ENCODE measurements at places on chromosomes 3 and 15. TPM values are rescaled to one million over a fixed set of nuclear protein-coding genes. Genes with fewer than 3 reads are reported as not detected.

The ROPN1 gene
- total RNA-seq: 0.14 TPM

GRCh38 chr3:2568156-2568555, 469.5 kb downstream of the CNTN4 start:
- no peak for DNase-seq

DNA sequence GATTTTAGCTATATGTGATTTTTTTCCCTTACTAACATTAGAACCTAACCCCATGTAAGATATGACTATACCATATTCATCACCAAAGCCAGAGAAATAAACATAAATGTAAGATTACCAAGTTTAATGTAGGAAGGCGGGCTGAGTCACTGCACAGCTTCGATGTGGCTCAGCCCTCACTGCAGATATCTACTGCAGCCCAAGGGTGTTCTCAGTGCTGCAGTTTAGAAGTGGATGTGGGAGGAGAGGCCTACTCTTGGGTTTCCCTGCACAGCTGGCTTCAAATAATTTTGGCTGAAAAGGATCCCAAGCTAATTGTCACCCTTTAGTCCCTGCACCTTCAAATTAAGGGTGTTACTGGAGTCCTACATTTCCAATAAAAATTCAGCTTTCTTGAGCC, 9.3 kb downstream of the ARPP19 start:
- DNase-seq: no peak

DNA sequence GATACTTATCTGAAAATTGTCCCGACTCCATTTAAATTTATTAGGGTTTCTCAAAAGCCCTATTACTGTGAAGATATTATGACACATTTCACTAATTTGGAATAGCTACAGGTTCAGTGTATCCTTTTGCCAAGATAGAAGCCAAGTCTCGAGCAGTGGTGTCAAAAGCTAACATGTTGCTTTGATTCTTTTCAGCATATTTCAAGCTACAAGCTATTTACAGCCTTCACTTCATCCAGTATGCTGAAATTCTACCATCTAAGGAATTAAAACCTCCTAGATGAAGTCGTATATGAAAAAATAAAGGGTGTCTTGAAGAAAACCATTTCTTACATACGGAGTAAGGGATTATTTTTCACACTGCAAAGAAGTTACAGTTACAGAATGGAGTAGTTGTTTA, 31.2 kb upstream of the ADAMTS9 start:
- no peak for DNase-seq

DNA sequence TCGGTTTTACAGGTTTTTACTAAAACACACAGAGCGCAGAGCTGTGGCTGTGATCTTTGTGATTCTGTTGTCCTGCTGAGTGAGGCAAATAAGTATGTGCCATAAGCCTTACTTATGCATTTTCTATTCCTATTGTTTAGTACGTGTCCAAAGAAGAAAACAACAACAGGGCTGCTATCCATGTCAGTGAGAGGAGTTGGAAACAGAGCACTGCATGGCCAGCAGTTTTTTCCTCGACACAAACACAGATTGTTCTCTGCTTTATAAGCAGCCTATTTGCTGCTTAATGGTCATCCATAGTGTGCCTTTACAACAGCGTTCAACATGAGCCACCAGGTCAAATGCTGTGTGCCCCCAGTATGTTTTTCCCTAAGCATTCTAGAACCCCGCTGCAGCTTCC, 79.8 kb downstream of the SHQ1 start:
- DNase-seq: no peak

DNA sequence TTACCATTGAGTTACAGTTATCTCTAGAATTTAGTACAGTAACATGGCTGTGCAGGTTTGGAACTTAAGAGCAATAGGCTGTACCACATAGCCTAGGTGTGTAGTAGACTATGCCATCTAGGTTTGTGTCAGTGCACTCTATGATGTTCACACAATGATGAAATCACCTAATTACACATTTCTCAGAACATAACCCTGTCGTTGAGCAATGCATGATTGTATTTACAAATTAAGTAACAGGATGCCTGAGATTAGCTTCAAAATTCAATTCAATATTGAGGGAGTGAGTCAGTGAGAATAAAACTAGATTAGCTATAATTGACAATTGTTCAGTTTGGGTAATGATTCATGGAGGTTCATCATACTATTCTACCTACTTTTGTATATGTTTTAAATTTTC, 633.8 kb downstream of the IGSF11 start:
- DNase-seq: no peak

Data from A172 (cell line).